ENCODE measurements at places on chromosomes 5 and 9.

- DNase-seq = no peak
These were observed 580.8 kb downstream of the CCDC171 start for GRCh38 chr9:16133556-16134227.

GRCh38 chr9:95360866-95361265 lies 43.4 kb upstream of the FANCC start:
- DNase-seq = no peak

DNA sequence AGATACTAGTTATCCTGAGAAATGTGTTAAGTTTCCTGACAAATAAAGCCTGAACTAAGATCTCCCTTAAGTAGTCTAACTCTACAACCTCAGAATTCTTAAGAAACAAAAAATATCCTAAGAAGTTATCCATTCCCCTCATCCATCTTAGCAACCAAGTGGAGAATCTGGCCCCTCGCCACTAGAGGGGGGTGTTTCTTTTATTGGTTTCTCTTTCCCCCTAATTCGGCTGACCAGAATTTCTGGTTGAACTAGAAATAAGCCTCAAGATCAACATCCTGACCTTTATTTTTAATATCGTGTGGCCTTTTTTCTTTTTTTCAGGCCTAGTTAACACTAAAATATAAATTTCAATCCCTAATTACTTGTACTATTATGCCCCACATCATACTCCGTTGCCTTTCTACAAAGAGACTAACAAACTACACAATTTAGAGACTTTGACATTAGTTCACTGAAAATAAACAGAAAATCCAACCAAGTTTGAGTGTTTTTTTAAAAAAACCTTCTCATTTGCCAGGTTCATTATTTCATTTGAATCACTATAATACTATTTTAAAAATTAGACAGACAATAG lies 14.3 kb upstream of the NR4A3 start:
- peak; percentile 46 for DNase-seq

DNA sequence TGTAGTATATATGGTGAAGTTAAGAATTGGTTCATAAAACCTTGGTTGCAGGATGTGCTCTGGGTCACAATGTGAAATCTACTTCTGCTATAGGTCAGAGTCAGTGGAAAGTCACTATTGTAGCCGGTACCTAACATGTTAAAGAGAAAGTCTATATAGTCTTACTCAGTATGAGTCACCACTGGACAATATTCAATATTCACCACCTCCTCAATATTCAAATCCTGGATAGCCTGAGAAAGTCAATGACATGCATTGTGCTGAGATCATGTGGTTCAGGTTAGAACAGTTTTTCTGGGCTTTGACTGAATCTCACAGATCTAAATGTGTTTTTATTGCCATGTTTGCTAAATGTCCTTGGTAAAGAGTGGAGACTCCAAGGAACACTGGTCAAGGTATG lies 108.8 kb downstream of the HMHB1 start:
- no peak for DNase-seq

DNA sequence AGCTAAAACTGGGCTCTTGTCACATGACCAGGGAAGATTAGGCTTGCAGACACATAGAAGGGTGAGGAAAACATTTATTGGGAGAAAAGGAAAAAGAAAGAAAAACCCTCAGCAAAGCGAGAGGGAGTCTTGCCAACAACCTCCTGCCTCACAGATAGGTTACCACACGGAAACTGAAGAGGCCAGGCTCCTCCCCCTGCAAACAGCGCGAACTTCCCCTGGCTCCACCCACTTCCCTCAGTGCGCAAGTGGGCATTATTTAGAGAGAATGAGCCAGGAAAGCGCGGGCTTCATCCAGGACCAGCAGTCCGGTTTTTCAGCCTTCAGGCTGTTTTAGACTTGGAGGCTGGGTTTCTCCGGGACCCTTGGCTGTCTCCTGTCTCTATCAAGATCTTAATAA lies 70.3 kb downstream of the STK32A start:
- DNase-seq = no peak

GRCh38 chr9:134968011-134968822 lies 50.5 kb upstream of the FCN1 start:
- no peak for DNase-seq

GRCh38 chr9:114395334-114395617 lies 7.5 kb upstream of the AKNA start:
- no peak for DNase-seq

DNA sequence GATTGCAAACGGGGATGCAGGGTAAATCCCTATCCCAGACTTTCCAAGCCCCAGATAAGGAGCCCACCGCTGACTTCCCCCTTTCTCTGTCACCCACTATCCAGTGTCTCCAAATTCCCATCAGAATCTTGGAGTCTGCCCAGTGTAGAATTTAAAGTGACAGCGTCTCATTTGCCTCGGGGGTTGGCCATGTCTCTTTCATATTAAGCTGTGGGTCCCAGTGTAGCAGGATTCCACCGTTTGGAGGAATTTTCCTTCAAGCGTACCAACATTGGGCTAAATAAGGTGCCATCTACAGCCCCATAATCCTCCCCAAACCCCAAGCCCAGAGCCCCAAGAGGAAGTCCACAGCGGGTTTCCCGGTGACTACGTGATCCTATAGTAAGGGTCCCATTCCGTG lies 1.1 kb downstream of the BRINP1 start:
- DNase-seq = no peak

DNA sequence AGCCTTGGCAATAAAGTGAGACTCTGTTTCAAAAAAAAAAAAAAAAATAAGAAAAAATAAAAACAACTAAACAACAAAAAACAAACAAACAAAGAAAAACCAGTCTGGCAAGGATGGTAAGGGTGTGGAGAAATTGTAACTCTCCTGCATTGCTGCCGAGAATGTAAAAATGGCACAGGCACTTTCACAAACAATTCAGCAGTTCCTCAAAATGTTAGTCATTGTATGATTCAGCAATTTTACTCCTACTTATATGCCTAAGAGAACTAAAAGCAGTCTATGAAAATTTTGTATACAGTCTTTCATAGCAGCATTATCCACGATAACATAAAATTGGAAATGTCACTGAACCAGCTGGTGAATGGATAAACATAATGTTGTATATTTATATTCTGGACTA lies 280.4 kb downstream of the CDH9 start:
- no peak for DNase-seq

- DNase-seq = no peak
These were observed 17.2 kb upstream of the HK3 start for GRCh38 chr5:176916337-176916736.

DNA sequence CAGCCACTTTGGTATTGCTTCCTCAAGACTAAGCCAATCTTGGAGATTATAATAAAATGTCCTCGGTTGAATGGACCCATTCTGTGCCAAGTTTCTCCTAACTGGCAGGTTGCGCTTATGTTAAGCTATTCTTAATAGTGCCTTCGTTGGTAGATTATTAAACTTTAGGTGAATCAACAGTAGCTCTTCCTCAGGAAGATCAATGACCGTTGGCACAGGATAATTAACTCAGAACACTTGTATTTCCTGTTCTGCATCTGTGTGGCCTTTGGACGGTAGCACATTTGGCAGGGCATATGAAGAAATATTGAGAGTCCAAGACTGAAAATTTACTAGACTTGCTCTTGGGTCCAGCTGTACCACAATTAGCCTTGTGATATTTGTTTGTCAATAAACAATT lies 402.9 kb downstream of the MLLT3 start:
- no peak for DNase-seq

- DNase-seq = no peak
These were observed 3.5 kb downstream of the RXFP3 start for GRCh38 chr5:33939556-33940262.

DNA sequence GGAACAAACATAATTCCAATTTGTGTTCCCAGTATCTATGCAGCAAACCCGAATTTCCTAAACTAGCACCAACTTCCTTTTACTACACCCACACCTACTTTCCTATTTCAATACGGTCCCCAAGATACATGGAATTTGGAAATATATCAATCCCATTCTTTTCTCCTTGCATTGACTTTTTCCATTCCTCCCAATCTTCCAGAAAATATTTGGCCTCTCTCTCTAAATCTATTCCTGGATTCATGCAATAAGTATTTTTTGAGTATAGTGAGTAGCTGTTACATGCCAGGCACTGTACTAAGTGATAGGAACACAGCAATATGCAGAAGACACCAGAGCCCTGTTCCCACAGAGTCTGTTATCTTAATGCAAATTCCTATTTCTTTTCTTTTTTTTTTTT lies 216.2 kb upstream of the PIK3R1 start:
- no peak for DNase-seq

- no peak for DNase-seq
These were observed 2.1 kb upstream of the NIPBL start for GRCh38 chr5:36874465-36874864.

DNA sequence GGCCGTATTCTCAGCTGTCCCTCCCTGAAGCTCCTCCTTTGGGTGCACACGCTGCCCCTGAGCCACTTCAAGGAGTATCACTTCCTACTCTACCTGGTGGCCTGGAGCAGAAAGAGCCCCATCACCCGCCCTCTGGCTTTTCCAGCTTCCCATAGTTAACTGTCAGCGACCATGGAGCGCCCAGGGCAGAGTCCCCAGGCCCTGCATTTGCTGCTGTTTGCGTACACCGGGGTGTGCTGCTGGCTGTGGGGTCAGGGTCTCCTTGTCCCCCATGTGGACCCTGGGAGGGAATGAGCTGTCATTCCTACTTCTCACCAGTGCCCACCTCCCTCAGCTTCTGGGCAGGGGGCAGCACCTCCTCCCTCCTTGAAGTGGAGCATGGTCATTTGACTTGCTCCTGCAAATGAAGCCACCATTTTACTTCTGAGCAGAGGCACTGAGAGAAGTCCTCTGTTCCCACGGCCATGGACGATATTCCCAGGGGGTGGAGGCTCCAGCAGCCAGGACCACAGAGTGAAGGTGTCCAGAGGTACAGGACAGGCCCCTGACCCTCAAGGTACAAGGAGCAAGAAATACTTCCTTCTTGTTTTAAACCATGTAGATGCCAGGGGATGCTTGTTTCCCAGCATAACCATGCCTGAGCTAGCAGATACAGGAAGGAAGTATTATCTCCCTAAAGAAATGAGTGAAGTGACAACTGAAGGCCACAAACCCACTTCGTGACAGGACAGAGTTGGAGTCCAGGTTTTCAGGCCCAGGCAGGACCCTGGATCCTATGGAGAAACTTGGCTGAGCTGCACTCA lies 40.6 kb upstream of the COL5A1 start:
- no peak for DNase-seq

DNA sequence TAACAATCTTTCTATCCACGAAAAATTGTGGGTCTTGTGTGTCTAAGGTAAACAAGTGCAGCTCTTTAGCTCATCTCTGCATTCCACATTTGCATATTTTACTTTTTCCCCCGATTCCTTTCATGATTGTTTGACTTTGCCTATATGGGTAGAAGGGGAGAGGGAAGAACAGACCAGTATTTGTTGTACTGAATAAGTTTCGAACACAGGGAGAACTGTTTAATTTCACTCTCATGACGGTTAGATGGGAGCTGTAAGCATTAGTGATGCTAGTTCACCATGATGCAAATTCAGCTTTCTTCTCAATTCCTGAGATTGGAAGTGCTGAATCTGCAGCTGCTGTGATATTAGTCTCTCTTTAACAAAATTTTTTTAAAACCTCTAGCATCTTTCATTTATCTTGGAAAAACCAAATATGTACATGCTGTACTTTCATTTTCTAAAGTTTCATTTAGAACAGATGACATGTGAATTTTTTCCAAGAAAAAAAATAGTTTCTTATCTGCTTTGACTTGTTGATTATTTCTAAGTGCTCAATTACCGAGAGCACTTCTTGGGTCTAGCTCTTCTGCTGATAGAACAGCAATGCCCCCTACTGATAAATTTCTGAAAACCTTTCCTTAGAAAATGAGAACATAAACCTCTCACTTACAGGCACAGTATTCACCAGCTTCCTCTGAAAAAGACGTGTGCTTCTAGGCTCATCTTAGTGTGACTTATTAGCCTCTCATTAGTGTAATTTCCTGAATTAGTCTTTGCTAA lies 149.5 kb downstream of the BAAT start:
- DNase-seq = peak; percentile 17

DNA sequence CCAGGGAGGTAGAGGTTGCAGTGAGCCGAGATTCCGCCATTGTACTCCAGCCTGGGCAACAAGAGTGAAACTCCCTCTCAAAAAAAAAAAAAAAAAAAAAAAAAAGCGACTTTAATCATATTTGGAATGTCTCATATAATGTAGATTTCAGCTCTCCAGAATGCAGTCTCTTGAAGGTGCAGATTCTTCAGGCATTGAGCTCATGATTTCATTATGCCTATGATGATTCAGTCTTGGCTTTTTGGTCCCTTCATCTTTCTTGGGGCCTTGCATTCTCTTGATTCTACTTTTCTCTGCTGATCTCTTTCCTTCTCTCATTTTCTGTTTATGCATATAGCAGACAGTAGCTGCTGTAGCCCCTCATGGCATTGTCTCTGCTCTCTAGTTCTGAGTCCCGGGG lies 22.9 kb downstream of the KDM4C start:
- DNase-seq = no peak

- DNase-seq = no peak
These were observed 67.5 kb downstream of the SEMA6A start for GRCh38 chr5:116507051-116507537.

GRCh38 chr5:54669845-54670244 lies 152.3 kb downstream of the SNX18 start:
- DNase-seq = no peak

- no peak for DNase-seq
These were observed 28.6 kb upstream of the PPP1R26 start for GRCh38 chr9:135450956-135451355.

GRCh38 chr5:139976703-139977102 lies 66.4 kb downstream of the NRG2 start:
- DNase-seq = no peak

DNA sequence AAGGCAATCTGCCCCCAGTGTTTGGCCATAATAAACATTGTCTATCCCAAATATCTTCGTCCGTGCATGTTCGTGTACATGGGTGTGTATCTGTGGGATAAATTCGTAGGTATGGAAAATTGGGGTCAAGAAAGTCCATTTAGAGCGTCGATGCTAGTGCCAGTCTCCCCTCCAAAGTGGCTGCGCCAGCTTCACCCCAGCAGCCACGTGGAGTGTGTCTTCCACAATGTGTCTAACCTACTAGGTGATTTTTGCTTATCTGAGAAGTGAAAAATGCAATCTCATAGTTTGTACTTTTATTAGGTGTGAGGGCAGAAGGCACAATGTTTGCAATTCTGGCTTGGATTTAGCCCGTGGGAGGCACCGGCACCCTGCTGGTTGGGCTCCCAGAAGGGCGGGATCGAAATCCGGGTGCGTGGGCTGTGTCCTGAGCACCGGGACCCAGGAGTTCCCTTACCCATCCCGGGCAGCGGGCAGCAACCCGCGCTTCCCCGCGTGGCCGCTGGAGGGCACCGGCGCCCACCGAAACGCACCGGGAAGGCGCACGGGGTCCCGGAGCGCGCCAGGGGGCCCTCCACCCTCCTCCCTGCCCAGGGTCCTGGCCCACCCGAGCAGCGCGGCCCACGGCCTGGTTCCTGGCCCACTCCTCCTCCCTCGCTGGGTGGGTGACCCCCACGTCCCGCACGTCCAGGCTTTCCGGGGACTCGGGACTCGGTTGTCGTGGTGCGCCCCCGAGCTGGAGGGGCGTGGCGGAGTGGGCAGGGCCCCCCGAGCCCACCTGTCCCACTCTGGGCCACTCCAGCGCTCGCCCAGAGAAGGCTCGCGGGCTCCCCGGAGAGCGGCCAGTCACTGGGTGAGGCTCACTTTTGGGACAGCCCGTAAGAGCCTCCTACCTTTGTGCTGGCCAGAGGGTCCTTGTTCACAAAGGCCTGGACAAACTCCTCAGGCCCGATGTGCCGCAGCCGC lies 55.4 kb upstream of the RNF130 start:
- DNase-seq = no peak

- DNase-seq = no peak
These were observed 367.9 kb downstream of the CYLC2 start for GRCh38 chr9:103362986-103363385.

- DNase-seq = no peak
These were observed 10.8 kb downstream of the FIBCD1 start for GRCh38 chr9:130927995-130928900.
